Coronary artery (tissue), 2 donors: ENCODE measurements at places on chromosomes 6 and 20.

DNA sequence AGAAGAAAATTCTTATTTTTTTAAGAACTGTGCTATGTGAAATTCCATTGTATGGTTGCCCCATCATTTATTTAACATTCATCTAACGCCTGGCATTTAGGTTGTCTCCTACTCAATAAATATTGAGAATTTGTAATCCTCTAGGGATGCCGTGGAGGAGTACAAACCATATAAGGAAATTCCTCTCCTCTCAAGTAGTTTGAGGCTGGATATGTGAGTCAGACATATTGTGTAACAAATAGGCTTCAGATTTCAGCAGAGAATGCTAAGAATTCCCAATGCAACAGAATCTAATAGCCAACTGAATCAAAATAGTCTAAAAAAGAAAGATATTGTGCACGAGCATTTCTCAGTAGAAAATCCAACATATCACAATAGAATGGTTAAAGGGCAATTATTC lies 174.7 kb downstream of the OTOR start:
- DNase-seq = no peak

GRCh38 chr6:6565488-6565887 lies 23.0 kb upstream of the LY86 start:
- no peak for DNase-seq

DNA sequence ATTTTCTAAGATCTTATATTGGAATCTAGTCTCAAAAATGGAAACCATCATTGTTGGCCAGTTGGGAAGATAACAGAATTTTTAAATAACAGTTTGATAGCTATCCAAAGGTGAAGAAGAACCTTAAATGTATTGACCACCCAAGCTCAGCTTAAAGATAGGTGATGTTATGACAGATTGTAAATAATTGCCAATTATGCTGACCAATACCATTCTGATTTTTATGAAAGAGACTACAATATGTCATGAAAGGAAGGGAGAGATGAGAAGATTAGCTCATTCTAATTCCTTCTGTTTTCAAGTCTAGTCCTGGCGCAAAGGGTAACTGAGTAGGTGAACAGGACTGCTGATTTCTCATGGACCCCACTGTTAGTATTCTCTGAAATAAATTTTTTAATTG lies 5.7 kb upstream of the TAB2 start:
- no peak for DNase-seq

GRCh38 chr20:32490942-32491763 lies 94.0 kb downstream of the NOL4L start:
- DNase-seq = no peak

DNA sequence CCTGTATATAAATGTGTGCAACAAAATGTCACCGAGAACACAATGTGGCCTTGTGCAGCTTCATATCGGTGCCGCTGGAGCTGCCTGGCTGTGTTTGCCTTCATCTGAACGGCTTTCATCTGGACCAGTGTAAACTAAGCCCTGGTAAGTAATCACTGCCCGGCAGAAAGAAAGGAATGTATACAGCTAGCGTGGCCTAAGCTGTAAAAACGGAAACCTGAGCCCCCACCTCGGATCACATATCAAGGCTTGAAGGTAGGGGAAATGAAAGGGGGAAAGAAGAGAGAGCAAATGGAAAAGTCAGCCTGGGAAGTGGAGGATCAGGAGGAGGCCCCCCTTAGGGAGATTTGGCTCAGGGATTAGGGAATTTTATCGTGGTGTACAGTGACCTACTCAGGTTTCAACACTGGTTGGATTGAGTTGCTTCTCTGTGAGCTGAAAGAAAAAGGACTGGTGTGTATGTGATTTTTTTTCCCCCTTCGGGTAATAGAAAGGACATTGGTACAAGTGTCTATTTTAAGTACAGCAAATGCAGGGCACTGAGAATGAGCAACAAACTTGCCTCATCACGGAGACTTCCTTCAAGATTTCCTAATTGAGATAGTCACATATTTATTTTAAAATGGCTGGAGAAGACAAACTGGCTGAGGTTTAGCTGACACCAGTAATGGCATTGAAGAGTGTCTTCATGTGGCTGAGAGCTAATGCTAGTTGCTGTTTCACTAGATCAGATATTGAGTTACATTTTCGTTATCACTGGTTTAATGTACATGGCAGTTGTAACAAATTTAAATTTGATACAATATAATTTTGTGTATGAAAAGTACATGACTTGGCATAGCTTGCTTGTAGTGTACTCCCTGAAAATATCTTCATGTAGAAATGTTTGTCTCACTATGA lies 3.5 kb downstream of the SOBP start:
- DNase-seq = no peak

GRCh38 chr20:5374171-5374570 lies 57.4 kb upstream of the PROKR2 start:
- DNase-seq = no peak

- DNase-seq = no peak
These were observed 10.5 kb downstream of the BCAS4 start for GRCh38 chr20:50805349-50805684.

GRCh38 chr6:159168536-159169192 lies 536 bp upstream of the FNDC1 start:
- DNase-seq = no peak

DNA sequence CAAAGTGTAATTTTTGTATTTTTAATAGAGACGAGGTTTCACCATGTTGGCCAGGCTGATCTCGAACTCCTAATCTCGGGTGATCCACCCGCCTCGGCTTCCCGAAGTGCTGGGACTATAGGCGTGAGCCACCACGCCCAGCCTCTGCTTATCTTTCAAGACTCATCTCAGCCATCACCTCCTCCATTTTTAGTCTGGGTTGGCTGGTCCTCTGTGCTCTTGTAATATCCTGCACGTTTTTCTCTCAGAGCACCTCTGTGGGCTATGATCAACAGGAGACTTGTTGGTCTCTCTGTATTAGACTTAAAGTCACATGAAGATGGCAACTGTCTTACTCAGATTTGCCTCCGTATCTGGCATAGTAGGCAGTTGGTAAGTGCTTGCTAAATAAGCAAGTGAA lies 7.6 kb downstream of the NOTCH4 start:
- no peak for DNase-seq

DNA sequence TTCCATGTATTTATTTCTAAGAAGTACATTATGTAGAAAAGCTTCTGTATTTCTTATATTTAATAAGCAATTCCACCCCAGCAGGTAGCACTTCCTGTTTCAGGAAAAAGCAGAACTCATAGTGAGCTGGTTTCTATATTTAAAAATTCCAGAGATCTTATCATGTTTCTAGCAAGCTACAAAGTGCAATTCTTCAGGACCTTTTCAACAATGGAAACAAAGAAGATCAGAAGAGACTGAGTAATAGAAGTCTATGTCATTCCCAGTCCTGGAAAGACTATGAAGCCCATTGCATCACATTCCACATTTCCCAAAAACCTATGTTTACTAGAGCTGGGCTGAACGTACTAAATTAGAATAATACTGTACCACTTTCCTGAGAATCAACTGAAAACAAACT lies 302.6 kb upstream of the NRSN1 start:
- DNase-seq = no peak

DNA sequence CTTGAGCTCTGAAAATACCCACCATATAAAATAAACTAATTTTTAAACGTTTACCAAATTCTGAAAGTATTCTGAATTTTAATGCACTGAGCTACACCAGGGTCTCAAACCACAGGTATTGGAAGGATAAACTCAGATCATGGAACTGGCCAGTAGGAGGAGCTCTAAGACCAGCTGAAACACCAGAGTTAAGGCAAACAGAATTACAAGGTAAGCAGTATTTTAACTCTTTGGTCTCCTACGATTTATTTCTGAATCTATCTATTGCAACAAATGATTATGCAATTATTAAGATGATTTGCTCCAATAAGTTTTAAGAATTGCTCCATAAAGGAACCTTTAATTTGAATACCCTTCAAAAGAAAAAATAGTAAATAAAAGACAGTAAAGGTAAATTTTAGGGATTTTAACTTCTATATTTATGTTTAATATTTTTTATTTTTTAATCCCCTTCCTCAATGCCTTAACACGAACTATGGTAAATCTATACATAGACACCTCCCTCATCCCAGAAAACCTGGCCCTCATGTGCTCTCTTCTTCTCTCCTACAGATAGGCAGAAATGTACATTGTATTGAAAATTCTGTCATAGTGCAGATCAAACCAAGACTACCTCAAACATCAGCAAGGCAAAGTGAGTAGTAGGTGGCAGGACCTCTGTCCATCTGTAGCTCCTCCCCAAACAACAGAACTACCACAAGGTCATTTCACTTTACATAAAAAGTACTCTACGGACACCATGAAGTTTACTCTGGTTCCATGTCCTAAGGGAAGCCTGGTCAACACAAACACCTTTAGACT lies 58.4 kb downstream of the SMLR1 start:
- DNase-seq = no peak

- DNase-seq = no peak
These were observed 82.8 kb downstream of the MLIP start for GRCh38 chr6:54194067-54194466.

DNA sequence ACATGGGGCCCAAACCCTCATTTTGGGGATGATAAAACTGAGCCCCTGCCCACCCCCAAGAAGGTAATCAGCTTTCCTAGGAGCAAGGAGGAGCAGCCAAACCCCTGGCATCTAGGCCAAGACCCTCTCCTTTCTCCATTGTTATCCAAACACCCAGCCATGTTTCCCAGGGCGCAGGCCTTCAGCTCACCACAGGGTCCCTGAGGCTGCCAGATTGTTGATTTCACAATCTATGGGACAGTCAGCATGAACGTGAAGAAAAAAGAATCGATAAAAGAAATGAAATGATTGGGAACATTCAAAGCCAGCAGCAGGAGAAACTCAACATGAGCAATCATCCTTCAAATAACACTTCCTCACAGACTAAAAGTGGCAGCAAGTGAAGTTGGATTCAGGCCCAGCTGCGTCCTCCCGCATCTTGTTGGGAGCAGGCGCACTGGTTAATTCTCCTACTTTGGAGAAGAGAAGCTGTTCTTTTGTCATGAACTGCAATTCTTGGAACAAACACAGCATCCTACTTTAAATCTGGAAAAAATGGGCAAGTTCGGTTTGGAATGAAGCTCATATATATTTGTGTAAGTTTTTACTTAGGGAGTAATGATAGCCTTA lies 241.8 kb upstream of the PRDM1 start:
- DNase-seq = no peak

DNA sequence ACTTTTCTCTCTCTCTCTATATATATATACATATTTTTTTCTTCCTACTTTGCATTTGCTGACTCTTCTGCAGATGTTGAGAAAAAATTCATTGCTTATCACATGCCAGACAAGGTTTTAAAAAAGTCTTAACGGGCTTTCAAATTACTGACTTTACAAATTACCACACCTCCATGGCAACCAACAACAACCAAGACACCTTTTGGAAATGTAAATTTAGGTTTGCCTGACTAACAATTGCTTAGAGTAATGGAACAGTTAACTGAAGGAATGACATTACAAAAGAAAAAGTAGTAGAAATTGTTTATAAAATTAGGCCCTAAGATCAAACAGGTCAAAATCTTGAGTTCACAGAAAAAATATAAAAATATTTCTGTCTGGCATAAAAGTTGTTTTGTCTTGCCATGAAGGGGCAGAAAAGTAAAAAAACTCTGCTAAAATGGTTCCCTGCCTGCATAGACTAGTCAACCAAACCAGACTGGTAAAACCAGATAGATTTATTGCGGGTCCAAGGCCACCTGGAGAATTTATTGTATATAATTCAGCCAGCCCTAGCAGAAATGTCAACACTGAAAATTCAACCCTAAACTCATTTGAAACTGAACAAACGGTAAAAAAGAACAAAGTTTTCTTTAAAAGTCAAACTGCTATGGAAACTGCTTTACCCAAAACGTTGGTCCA lies 92.8 kb upstream of the FRMD1 start:
- DNase-seq = no peak

GRCh38 chr20:60056407-60057122 lies 98.3 kb downstream of the CDH26 start:
- DNase-seq = no peak

DNA sequence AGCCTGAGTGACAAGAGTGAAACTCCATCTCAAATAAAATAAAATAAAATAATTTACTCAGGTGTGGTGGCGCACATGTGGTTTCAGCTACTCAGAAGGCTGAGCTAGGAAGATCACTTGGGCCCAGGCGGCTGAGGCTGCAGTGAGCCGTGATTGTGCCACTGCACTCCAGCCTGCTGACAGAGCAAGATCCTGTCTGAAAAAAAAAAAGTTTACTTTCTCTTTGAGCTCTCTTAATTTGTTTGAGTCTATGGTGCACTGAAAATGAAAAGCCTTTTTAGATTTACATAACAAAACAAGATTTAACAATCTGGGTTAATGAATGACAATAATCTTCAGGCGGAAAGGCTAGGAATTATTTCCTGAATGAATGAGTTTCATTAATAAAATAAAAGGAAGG lies 23.3 kb upstream of the NHSL1 start:
- no peak for DNase-seq

DNA sequence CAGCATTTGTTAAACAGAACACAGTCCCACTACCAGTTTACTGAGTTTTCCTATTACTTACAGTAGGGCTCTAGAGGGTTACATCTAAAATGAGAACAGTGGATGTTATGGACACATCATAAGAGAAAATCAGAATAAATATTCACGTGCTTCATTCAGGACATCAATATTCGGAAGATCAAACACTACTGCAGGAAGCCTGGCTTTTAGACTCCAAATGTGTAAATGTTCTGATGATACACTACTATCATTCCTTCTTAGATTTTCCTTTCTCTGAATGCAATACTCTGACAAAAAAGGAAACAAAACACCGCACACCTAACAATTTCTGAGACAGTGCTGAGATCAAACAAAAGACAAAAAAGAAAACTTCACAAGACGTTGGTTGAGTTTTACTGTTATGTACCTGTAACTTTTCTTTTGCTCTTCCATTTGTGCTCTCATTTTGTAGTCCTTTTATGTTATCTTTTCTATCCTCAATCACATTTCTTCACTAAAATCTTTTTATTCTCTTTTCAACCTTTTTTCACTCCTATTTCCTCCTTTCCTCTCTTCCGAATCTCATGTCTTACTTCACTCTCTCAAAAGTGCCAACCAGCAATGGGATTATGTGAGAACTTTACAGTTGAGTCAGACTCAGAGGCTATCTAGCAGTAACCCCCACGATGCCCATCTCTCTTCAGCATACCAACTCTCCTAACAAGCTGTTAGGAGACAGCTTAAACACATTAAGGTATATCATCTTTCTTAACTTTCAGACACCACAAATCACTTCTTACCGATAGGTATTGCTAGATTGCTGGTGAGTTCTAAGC lies 1.7 kb downstream of the FAM184A start:
- DNase-seq = no peak
